ENCODE measurements at places on chromosomes 4 and X.

DNA sequence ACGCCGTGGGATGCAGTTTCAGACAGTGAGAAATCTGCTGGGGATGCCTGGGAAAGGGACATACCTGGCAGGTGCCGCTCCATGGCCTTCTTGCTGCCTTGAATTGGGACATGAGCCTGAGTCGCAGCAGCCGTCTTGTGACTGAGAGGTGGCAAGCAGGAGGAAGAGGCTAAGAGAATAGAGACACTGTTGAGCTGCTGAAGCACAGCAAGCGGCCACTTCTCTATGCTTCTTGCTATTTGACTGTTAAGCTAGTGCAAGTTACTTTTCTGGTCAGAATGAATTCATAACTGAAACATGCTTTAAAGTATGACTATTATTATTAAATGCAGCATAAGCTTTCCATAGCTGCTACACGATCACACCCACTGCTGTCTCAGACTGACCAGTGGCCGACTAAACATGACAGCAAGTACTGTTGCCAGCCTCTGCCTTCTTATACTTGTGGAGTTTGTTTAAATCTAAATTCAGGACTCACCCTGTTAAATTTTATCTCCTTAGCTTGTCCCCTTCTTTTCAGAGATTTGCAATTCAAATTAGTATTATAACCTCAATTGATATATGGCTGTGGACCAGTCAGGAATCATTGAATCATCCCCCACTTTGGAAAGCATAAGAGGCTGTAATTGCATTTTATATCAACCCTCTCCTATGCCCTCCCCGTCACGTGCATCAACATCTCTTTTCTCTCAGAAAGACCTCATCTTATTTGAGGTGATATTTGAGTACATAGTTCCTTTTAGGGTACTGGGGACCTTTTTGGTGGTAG is 24.8 kb upstream of the ACSL1 start:
- no peak for DNase-seq

- DNase-seq = no peak
Observed at GRCh38 chr4:109211671-109212070, 90.8 kb downstream of the COL25A1 start.

GRCh38 chr4:145418739-145419138 is 62.9 kb upstream of the SMAD1 start:
- no peak for DNase-seq

DNA sequence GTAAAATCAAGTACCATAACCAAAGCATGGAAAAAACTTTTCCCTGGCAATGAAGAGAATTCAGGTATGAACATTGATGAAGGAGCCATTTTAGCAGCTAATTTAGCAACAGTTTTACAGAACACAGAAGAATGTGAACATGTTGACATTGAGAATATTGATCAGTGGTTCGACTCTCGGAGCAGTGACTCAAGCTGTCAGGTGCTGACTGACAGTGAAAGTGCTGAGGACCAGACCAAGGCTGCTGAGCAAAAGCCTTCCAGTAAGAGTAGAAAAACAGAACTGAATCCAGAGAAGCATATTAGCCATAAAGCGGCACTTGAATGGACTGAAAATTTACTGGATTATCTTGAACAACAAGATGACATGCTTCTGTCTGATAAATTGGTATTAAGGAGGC is 2.8 kb downstream of the TIGD2 start:
- no peak for DNase-seq

Measured in T1000 (cell line).